ENCODE measurements at places on chromosomes 6 and 20. TPM values are rescaled to one million over a fixed set of nuclear protein-coding genes. Genes with fewer than 3 reads are reported as not detected.

The BHLHE23 gene
- not detected for total RNA-seq

The CAGE1 gene
- total RNA-seq, result not detected

The CDSN gene
- not detected for total RNA-seq

The LIME1 gene
- 15.7 TPM for total RNA-seq

The SNX9 gene
- total RNA-seq, result 35.6 TPM

The PPP1R14C gene
- total RNA-seq, result 0.87 TPM

The EYA2 gene
- 1.7 TPM for total RNA-seq

The CD109 gene
- total RNA-seq, result 5.3 TPM

The ITCH gene
- 65.8 TPM for total RNA-seq

The ADISSP gene
- total RNA-seq, result 26.1 TPM

The PI3 gene
- total RNA-seq, result not detected

- no peaks in the 10 kb centered on the region for H3K27me3 ChIP-seq
- H3K27ac ChIP-seq, result no peak overlapping the region
- DNase-seq, result no peak
- H3K4me3 ChIP-seq, result no peak overlapping the region
- no peaks in the 10 kb centered on the region for H3K4me1 ChIP-seq
Observed at GRCh38 chr20:1565461-1565860, 8.0 kb upstream of the SIRPD start.

- no peak overlapping the region for H3K27ac ChIP-seq
- DNase-seq, result no peak
- H3K4me3 ChIP-seq, result no peak overlapping the region
- H3K27me3 ChIP-seq, result no peaks in the 10 kb centered on the region
- no peaks in the 10 kb centered on the region for H3K36me3 ChIP-seq
- peaks cover 13% of the 10 kb centered on the region for H3K4me1 ChIP-seq
Observed at GRCh38 chr6:34697904-34698559, 1.5 kb upstream of the ILRUN start.

DNA sequence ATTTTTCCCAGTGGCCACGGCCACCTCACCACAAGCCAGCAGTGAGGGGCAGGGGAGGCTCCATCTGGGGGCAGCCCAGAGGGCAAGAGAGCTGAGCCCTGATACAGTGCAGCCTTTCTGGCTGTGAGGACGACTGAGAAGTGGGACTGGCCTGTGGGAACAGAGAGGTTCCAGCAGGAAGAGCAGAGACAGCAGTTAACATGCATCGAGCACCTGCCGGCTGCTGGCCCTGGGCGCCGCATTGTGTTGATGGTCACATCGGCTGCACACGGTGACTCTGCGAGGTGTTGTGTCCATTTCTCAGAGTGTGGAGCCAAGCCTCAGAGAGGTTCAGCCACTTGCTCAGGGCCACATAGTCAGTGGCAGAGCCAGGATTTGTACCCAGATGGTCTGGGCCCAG, 9.8 kb downstream of the FOXS1 start:
- H3K36me3 ChIP-seq, result no peaks in the 10 kb centered on the region
- peaks cover 7% of the 10 kb centered on the region for H3K4me1 ChIP-seq
- no peak overlapping the region for H3K4me3 ChIP-seq
- no peak overlapping the region for H3K27ac ChIP-seq
- H3K27me3 ChIP-seq, result no peaks in the 10 kb centered on the region

DNA sequence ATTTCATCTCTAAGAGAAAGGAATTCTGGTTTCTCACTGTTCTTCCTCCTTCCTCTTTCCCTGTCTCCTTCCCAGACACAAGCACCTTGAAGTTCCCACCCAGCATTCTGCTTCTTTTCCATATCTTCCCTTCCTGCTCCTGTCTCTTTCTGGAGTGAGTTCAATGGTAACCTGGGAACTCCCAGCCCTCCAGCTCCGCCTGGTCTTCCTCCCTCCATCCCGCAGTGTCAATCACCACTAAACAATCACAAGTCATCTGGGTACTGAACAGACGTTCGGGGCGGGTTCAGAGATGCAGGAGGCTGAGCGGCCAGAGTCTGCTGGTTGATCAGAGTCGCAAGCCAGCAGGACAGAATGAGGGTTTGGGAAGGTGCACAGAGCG, 7.7 kb downstream of the TTBK1 start:
- peaks cover 4% of the 10 kb centered on the region for H3K4me1 ChIP-seq
- no peaks in the 10 kb centered on the region for H3K36me3 ChIP-seq
- H3K27me3 ChIP-seq, result no peaks in the 10 kb centered on the region

GRCh38 chr6:165895421-165896165, 232.6 kb upstream of the PDE10A start:
- no peaks in the 10 kb centered on the region for H3K27me3 ChIP-seq
- no peak for DNase-seq
- no peak overlapping the region for H3K27ac ChIP-seq
- no peaks in the 10 kb centered on the region for H3K4me1 ChIP-seq
- no peaks in the 10 kb centered on the region for H3K36me3 ChIP-seq
- H3K4me3 ChIP-seq, result no peak overlapping the region

GRCh38 chr6:31171931-31172905, 1.7 kb upstream of the POU5F1 start:
- H3K27ac ChIP-seq, result no peak overlapping the region
- no peak overlapping the region for H3K4me3 ChIP-seq
- no peak for DNase-seq
- H3K4me1 ChIP-seq, result no peaks in the 10 kb centered on the region
- H3K27me3 ChIP-seq, result no peaks in the 10 kb centered on the region

- no peak for DNase-seq
- H3K36me3 ChIP-seq, result no peaks in the 10 kb centered on the region
- no peak overlapping the region for H3K27ac ChIP-seq
- H3K4me1 ChIP-seq, result no peaks in the 10 kb centered on the region
- H3K27me3 ChIP-seq, result no peaks in the 10 kb centered on the region
Observed at GRCh38 chr6:79427721-79428120, 109.5 kb downstream of the LCA5 start.

DNA sequence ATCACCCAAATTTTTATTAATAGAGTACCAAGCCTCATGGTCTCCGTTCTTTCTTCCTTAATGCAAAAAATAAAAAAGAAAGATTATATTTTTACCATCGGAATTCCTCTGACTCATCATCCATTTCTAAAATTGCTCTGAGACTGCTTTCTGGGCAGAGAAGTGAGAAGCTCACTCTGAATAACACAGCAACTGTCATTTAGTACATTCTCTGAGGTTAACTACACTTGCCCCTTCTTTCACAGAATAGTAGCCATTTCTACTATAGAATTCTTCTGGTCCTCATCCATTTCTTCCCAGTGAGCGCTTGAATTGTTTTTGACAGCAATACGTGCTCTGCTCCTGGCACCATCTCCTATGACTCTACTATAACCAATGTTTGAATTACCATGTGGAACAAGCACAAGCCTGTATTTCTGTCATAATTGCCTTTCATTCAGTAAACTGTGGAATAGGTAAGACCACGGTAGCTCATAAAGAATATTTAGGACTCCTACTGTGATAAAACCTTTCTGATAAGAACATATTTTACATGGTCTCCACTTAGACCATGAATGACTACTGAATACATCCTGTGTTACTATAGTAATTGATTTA, 435.5 kb upstream of the NRSN1 start:
- H3K4me3 ChIP-seq, result no peak overlapping the region
- H3K36me3 ChIP-seq, result no peaks in the 10 kb centered on the region
- DNase-seq, result no peak
- no peaks in the 10 kb centered on the region for H3K27me3 ChIP-seq
- no peaks in the 10 kb centered on the region for H3K4me1 ChIP-seq

DNA sequence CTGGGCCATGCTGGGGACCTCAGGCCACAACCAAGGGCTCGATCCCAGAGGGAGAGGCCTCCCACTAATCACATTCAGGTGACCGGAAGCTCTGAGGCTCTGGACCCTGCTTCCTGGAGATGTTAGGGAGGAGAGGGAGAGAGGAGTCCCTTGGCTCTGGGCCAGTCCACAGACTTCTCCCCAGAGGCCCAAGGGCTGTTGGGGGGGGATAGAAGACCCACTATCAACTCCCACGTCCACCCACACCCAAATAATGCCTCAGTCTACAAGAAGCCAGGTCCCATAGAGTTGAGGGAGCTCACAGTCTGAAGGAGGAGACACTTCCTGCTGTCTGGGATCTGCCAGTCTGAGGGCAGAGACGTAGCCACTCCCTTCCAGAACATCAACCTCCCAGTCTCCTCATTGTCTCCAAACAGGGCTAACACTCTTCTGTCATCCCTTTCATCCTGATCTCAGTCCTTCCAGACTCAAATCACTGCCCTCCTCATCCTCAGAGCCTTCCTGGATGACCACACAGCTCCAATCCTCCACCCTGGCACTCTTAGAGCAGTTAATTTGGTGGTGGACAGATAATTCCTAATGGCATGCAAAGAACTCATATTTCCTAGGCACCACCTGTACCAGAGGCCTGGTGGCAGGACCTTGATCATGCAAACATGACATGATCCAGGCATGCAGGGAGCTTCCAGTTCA, 69.9 kb downstream of the MRPL14 start:
- DNase-seq, result no peak
- no peaks in the 10 kb centered on the region for H3K27me3 ChIP-seq
- H3K4me1 ChIP-seq, result no peaks in the 10 kb centered on the region
- H3K4me3 ChIP-seq, result no peak overlapping the region
- H3K27ac ChIP-seq, result no peak overlapping the region

GRCh38 chr6:14129575-14129974, 12.0 kb downstream of the CD83 start:
- H3K27ac ChIP-seq, result peak overlapping the region; percentile 20
- H3K4me1 ChIP-seq, result peaks cover 2% of the 10 kb centered on the region
- H3K27me3 ChIP-seq, result no peaks in the 10 kb centered on the region
- no peak overlapping the region for H3K4me3 ChIP-seq

- no peaks in the 10 kb centered on the region for H3K36me3 ChIP-seq
- H3K4me1 ChIP-seq, result no peaks in the 10 kb centered on the region
Observed at GRCh38 chr6:36570264-36570663, 23.0 kb upstream of the STK38 start.

DNA sequence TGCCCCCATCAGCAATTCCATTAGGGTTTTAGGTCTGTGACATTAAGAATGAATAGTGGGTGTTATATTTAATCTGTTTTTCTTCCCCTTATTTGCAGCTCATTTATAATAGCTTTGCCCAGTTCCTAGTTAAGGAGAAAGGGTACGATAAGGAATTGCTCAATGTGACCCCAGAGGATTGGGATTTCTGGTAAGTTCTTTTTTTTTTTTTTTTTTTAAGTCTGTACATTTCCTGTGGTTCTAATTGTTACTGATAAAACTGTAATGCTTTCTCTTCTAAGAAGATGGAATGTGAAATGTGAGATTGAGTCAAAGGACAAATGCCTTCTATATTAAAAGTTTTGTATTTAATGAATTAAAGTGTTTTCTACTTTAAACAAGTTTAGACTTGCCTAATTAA, 5.5 kb downstream of the NT5DC1 start:
- no peaks in the 10 kb centered on the region for H3K36me3 ChIP-seq
- no peak overlapping the region for H3K4me3 ChIP-seq
- no peaks in the 10 kb centered on the region for H3K4me1 ChIP-seq
- no peak overlapping the region for H3K27ac ChIP-seq
- no peak for DNase-seq

- H3K27ac ChIP-seq, result no peak overlapping the region
- H3K36me3 ChIP-seq, result no peaks in the 10 kb centered on the region
- no peaks in the 10 kb centered on the region for H3K27me3 ChIP-seq
- H3K4me1 ChIP-seq, result no peaks in the 10 kb centered on the region
- no peak for DNase-seq
Observed at GRCh38 chr20:54606380-54606779, 131.0 kb downstream of the DOK5 start.

GRCh38 chr6:156587751-156588301, 189.4 kb upstream of the ARID1B start:
- H3K36me3 ChIP-seq, result no peaks in the 10 kb centered on the region
- H3K4me1 ChIP-seq, result no peaks in the 10 kb centered on the region
- no peaks in the 10 kb centered on the region for H3K27me3 ChIP-seq
- DNase-seq, result no peak

GRCh38 chr6:168060521-168060931, 18.5 kb downstream of the FRMD1 start:
- DNase-seq, result peak; percentile 66
- H3K36me3 ChIP-seq, result no peaks in the 10 kb centered on the region
- no peak overlapping the region for H3K27ac ChIP-seq
- H3K4me3 ChIP-seq, result no peak overlapping the region
- H3K27me3 ChIP-seq, result no peaks in the 10 kb centered on the region
- no peaks in the 10 kb centered on the region for H3K4me1 ChIP-seq

DNA sequence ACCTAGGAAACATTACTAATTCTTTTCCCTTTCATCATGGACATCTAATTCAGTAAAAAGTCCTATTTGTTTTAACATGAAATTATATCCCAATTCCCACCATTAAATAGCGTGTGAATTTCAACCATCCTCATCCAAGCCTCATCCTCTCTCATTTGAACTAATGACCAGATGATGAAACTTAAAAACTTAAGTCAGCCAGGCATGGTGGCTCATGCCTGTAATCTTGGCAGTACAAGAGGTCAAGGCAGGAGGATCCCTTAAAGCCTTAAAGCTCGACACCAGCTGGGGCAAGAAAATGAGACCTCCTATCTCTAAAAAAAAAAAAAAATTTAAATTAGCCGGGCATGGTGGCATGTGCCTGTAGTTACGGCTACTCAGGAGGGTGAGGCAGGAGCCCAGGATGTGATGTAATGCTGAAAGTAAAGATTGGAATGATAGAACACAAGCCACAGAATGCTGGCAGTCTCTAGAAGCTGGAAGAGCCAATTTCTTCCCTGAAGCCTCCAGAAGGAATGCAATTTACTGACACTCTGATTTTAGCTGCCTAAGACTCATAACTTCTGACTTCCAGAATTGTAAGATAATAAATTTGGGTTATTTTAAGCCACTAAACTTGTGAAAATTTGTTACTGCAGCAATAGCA, 27.1 kb upstream of the HAO1 start:
- no peaks in the 10 kb centered on the region for H3K36me3 ChIP-seq
- H3K27ac ChIP-seq, result no peak overlapping the region
- no peaks in the 10 kb centered on the region for H3K27me3 ChIP-seq
- no peak overlapping the region for H3K4me3 ChIP-seq

Measured in ovary (tissue), 10 donors.